ENCODE measurements at places on chromosomes 6 and 20.

DNA sequence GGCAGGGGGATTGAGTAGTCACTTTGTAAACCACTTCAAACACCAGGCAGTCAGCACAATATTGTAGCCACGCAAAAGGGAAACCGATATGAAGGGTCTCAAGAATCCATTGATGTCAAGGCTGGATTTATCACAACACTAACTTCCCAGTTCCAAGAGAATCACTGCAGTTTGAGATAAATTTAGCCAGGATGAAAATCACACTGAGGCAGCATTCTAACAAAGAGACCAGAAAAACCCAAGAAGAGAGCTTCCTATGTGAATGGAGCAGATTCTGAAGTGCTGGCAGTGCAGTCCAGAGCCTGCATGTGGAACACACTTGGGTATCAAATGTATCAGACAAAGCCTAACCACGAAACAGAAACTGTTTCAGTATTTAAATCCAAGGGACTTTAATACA, 84.6 kb downstream of the KIF16B start:
- DNase-seq, result no peak

DNA sequence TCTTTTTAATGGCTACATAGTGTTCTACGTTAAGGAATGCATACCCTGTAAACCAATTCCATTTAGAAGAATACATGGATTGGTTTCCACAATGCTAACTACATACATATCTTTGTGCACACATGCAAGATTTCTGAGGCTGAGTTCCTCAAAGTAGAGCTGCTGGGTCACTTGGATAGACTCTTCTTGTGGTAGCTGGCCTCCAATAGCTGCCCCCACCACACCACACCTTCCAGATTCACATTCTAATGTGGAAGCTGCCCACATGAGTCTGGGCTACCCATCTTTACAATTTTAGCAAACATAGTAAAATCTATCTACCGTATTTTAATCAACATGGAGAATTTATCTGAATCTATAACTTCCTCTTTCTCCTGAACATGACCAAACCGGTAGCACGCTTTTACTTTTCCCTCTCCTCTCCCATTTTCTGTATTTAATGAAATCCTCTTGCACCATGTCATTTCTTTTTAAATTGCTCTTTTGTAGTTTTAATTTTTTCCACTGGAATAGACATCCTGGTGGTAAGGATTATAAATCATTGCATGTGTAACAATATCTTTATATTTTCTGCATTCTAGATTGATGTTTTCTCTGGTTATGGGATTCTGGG, 74.7 kb upstream of the CITED2 start:
- no peak for DNase-seq

DNA sequence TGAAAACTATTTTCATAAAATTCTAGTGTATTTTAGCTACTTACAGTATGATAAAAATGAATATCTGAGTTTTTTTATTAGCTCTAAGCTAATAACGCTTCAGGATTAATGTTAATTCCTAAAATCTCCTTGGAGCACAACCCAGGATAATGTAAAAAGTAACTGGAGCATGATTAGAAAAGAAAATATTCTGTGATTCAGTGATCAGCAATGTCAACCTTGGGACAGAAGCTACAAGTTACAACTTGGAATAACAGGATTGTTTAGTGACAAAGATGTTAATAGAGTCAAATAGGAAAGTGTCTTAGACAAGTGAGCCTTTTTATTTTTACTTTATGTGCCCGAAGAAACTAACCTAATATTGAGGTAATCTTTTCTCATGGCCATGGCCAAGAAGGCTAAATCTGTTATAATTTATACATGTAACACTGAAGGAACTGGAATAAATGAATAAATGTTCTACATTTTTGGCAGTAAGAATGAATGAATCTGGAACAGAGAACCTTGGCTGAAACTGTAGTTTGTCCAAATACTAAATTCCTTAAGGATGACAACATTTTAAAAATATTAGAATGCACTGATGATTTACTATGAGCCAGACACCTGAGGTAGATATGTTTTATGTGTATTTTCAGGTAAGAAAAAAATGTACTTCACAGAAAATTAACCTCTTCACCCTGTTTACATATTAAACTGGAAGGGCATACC, 994.0 kb downstream of the GRIK2 start:
- DNase-seq, result no peak

- no peak for DNase-seq
Observed at GRCh38 chr6:72022830-72023229, 136.5 kb downstream of the RIMS1 start.

DNA sequence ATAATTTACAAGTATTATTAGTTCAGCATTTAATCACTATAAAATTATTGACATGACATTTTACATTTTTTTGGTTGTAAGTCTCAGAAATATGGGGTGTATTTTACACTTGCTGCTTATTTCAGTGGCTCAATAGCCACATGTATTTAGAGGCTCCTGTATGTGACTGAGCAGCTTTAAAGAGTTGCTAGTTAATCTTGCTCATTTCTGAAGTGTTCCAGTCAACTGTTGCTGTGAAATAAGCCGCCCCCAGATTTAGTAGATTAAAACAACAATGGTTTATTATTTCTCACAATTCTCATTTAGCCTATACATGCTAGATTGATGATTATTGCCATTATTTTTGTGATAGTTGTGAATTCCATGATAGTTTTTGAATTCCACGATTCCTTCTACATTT, 23.0 kb downstream of the CD109 start:
- no peak for DNase-seq

DNA sequence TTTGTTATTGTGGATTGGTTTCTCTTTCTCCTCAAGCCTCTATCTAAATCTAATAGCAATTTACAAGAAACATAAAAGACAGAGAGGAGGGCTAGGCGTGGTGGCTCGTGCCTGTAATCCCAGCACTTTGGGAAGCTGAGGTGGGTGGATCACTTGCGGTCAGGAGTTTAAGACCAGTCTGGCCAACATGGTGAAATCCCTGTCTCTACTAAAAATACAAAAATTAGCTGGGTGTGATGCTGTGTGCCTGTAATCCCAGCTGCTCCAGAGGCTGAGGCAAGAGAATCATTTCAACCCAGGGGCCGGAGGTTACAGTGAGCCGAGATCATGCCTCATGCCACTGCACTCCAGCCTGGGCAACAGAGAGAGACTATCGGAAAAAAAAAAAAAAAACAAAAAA, 46.6 kb downstream of the SLC2A12 start:
- no peak for DNase-seq

DNA sequence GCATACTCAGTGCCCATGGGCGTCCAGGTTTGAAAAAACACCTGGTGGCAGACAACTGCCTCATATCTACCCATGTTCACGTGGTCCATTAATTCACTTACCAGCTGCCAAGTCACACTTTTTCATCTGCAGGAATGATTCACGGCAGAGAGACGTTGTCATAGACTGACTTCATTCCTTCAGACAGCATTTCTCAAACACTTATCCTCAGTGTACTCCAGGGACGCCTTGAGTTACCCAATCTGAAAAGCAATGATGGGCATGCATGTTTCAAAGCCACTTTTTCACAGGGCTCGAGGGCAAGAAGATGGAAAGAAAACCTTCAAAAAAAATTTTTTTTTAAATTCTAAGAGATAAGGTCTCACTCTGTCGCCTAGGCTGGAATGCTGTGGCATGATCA, 6.0 kb downstream of the MMP24OS start:
- DNase-seq, result no peak

DNA sequence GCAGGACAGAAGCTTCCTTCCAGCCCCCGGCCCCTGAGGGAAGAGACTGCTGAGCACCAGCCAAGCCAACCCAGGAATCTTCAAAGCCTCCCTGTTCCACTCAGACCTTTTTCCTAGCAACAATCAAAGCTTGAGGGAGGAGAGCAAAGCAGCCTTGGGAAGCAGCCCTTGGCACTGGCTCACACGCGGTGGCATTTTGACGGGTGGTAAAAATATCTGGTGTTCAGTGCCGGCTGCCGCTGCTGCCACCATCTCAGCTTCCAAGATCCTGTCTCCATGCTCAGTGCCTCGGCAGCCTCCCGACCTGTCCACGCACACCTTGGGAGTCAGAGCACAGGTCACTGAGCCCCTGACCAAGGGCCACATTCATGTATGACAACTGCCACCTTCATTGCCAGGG, 170.1 kb downstream of the LRFN2 start:
- DNase-seq, result no peak

DNA sequence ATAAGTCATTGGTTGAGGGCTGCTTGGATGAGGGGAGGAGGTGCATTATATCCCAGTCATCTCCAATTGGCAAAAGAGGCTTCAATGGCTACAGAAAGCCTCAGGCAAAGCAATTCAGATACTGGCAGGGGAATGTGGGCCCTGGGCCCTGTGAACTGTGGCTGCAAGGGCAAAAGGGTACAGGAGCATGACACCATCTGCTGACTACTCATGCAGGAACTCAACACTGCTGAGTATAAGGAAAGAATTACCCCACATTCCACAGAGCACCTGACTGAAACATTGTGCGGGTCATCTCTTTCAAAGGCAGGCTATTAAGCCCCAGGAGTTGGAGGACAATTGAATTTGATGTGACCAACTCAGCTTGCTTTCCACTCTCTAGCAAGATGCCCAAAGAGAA, 92.1 kb upstream of the SPTLC3 start:
- DNase-seq, result no peak

GRCh38 chr6:53426667-53427270, 78.0 kb upstream of the ELOVL5 start:
- DNase-seq, result no peak

DNA sequence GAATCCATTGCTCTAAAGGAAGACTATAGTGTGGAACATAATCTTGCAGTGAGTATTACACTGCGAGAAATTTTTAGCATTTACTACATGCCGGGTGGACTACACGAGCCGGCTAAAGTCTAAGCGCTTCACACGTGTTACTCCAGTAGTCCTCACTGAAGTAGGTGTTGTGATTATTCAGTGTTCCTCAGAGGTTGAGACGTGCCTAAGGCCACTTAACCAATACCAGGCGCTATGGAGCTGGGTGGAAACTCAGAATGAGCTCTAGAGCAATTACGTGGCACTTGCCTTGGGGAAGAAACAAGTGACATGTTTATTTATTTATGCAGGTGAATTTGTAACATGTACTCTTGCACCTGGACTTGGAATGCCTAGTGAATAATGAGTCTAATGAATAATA, 46.4 kb downstream of the SASH1 start:
- DNase-seq, result no peak

DNA sequence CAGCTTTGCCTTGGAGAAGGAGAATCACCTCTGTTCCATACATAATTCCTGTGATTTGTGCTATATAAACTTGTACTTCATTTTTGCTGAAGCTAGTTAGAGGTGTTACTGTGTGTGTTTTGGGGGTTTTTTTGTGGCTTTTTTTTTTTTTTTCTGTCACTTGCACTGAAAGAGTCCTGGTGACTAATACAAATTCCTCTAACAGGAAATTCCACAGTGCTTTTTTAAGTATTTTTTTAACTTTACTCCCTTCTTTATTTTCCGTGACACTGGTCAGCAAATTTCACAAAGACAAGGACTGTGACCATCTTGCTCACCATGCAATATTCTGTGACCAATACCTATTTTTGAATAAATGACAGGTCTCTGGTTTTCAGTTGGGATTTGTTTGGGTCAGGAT, 110.5 kb downstream of the ISM1 start:
- no peak for DNase-seq

- no peak for DNase-seq
Observed at GRCh38 chr6:13248584-13248985, 79.8 kb downstream of the TBC1D7 start.

All from D341Med (cell line).